Bone marrow (tissue), 2 donors: ENCODE measurements at places on chromosomes 4 and X.

DNA sequence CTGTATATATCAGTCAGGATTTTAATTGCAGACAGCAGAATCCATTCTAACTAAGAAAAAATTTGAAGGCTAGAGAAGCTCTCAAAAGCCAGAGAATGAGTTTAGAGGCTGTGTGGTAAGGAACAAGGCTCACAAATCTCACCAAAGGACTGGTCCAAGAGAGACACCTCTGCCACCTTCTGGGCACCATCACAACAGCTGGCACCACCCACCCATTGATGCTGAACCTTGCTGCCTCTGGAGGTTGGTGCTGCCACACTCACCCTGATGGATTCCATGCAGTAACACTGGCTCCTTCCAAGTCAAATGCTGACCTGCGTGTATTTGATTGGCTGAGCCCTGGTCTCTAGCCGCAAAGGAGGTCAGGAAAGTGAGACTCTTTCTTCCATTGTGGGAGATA, 100.8 kb downstream of the BEND2 start:
- no peak for DNase-seq

DNA sequence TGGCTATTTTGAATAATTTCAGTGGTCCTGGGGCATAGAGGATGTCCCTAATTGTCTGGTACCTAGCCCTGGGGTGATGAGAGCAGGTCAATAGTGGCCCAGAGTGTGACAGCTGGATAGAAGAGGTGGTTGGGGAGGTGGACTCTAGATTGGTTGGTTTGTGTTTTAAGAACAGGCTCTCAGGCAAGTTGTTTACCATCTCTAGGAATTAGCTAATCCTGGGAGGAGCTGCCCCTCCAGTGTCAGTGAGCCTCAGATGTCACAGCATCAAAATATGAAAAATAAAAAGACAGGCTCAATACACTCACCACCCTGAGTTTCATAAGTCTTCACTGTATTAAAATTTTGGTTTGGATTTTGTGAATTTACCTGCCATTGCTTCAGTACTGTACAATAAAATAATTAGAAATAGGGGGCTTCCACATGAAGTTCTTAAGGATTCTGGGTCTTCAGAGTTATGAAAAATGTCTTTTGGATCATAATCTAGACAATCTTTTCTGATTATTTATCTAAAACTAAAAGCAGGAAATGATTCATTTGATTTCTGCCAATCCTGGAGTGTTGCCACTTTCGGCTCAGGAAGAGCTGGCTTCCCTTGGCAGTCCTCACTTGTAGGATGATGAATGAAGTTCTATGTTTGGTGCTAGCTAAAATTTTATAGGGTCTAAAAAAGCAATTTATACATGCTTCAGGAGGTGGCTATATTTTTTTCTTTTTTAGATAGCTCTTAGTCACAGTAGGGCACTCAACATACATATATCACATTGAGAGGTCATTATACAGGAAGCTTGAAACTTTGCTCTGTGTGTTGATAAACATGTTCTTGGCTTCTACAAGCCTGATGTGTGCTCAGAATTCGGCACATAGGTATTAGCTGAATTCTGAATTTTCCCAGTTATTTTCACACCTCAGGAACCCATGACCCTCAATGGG, 395.1 kb downstream of the RAB28 start:
- DNase-seq: no peak

GRCh38 chrX:33205321-33205720, 6.0 kb downstream of the DMD start:
- no peak for DNase-seq

DNA sequence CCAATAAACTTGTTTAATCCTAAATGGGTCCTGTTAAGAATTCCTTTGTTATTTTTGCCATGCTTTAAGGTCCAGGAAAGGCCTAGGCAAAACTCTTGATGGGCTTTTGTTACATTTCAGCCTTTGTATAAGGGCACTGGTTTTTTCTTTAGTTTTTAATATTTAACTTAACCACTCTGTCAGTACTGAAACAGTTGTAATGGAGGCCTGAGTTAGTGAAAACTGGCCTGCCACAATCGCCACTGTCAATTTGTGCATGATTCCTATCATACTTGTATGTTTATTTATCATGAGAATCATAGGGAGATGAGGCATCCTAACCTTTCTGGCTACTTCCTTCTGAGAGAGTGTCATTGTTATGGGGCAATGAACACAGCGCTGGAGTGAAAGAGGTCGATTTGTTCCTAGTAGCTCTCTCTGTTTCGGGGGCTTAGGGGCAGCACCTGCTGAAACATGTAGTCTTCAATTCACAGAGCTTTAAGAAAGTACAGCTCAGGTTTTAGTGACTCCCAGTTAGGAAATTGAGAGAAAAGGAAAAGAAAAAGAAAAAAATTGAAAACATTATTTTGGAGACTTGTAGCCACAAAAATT, 393.8 kb upstream of the FSTL5 start:
- no peak for DNase-seq

DNA sequence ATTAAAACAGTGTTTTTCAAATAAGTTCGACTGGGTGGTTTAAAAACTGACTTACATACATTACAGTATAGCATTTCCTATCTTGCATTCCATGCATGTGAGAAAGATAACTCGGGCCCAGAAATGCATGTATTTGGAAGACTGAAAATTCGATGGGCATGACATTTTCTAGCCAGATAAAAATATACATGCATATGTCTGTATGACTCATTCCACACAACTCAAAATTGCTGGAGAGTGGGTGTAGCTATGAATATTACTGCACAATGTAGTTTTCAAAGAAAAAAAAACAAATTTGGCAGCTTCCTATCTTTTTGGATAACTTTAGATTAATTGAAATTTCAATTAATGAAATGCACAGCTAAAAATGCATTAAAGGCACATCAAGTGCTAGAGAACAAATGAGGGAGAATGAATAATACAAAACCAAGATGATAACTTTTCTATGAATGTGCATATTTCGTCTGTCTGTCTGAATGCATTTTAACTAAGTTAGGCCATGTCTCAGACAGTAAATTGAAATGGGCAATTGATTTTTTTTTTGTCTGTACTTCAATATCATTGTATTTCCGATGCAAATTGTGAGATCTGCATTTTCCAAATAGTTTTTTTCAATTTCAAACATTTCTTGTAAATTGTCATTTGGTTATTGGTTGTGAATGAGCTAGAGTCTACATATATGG, 54.5 kb upstream of the GABRA2 start:
- no peak for DNase-seq

DNA sequence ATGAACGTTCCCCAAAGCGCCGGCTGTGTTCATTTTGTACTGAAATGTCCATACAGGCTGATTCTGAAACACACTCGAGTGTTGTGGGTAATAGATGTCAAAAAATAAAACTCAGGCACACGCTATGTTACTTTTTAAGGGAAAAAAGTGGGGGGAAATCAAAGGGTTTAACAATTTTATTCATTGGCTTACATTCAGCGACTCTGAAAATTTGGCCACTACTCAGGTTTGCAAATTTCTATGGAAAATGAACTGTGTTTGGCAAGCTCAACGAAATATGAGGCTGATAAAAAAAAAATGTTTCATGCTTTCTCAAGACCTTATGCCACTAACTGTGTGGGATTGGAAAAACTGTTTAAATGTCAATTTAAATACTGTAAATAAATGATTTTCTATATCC, 18.5 kb downstream of the AMELX start:
- DNase-seq: no peak

DNA sequence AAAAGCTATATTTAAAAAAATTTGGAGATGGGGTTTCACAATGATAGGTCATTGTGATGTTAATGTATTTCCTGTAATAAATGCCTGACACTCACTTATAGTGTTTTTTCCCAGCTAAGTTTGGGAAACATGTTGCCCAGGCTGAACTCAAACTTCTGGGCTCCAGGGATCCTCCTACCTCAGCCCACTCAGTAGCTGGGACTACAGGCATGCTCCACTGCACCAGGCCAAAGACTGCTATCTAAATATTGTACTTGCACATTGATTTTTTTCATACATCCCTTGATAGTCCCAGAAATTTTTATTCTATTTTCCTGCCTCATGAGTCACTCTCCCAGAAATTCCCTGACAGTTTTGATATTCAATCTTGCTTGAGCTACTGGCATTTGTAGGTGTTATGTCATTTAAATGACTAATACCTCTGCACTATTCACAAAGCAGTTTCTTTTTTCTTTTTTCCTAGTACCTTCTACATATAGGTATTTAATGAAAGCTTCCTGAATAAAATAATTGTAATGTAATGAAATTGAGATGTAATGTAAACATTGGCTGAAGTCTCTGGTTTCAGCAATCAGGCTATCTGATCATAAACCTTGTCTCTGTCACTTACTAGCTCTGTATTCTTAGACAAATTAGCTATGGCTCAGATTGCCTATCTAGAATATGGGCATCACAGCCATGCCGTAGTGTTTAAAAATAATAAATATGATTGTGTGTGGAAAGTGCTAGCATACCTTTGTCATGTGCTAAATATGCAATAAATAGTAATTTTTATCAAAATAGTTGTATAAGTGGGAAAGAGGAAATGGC, 1973.0 kb upstream of the AGA start:
- no peak for DNase-seq

- DNase-seq: no peak
These were observed 103.5 kb upstream of the NOCT start for GRCh38 chr4:138911909-138912703.

DNA sequence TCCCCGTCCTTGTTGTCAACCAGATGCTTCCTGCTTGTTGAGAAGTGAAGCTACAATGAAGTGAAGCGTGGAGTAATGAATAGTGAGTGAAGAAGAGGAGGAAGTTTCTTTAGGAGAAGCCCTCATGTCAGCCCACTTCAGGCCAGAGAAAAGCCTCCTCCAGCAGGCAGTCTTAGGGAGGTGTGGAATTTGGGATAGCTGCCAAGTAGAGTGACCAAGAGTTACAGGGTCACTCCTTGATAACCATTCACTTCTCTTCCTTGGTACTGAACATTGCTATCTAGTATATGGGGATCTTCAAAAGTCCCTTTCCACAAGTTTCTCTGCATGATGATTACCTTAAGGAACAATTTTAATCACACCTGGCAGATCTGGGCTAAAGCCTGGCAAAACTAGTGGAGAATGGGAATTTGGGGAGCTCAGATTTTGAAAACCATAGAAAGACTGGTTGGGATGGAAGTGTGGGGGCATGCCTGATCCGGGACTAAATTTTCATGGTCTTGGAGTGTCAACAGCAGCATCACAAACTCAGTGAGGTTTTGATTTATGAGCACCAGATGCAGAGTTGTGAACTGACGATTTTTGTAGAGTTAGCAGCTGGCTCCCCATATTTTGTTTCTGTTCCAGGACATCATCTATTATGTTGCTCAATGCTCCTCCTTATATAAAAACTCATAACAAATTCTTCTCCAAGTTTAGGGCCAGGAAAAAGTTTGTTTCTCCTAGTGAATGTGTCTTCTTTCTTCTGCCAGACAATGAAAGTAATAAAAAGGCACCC, 53.1 kb downstream of the IGSF1 start:
- no peak for DNase-seq

DNA sequence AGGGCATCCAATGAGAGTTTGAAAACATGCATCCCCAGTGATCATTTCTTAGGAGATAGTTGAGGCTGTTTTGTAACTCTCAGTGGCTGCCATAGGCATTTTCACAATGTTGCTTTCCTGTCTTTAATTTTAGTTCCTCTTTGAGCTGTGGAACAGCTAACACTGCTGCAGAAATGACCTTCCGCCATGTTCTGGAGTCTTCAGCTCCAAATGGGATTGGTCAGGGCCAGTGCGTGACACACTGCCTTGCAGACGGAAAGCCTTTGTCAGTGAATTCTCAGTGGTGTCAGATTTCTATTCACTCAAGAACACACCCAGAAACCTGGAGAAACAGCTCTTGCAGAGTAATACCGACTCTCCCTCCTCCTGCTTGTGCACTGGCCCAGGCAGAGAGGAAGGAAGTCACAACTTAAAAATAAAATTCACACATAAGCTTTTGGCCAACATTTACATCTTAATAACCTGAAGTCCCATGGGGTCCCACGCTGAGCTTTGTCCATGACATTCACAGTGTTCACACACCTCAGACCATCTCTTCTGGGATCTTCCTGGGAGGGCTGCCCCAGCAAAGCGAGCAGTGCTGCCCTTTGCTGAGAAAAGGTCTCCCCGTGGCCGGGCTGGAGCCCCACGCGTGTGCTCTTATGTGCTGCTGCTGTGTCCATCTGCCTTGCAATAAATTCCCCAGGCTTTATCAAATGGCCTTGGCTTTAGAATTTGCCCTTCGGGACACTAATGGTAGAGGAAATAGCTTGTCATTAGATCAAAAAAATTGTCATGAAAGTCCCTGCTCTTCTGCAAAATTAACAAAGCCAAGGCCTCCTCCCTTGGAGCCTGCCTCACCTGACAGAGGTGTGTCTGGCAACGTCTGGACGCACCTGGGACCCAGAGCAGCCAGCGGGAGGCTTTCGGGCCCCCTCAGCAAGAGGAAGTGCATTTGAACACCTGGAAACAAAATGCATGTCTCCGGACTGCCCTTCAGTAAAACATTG, 126.8 kb downstream of the IRF2 start:
- peak; percentile 74 for DNase-seq

DNA sequence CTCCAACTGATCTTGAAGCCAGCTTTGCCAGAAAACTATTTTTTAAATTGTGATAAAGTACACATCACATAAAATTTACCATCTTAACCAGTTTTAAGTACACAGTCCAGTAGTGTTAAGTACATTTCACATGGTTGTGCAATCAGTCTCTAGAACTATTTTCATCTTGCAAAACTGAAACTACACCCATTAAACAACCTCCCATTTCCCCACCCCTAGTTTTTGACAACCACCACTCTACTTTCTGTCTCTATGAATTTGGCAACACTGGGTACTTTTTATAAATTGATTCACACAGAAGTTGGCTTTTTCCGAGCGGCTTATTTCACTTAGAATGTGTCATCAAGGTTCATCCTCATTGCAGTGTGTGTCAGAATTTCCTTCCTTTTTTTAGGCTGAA, 31.0 kb downstream of the TRPC5 start:
- no peak for DNase-seq

DNA sequence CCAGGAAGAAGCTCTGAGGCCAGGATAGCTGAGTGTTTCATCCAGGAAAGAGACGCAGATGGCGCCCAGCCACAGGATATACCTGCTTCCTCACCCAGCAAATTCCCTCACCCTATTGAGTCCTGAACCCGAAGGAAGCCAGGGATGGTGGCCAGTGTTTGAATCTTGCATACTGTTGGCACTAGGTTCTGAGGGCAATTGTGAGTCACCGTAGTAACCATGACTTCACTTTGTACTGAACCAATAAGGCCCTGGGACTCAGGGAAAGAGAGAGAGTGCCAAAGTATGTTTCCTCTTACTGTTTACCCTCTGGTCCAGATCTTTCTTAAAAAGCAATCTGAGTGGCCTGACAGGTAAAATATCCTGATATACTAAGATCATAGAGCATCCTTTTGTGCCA, 25.6 kb upstream of the SMIM10L2A start:
- DNase-seq: no peak

- DNase-seq: no peak
These were observed 28.0 kb upstream of the ATP6AP2 start for GRCh38 chrX:40552768-40553167.
